M059J (cell line): ENCODE measurements at places on chromosomes 1 and 21.

- no peak for DNase-seq
Measured at GRCh38 chr1:203722909-203723308, 42.1 kb upstream of the LAX1 start.

DNA sequence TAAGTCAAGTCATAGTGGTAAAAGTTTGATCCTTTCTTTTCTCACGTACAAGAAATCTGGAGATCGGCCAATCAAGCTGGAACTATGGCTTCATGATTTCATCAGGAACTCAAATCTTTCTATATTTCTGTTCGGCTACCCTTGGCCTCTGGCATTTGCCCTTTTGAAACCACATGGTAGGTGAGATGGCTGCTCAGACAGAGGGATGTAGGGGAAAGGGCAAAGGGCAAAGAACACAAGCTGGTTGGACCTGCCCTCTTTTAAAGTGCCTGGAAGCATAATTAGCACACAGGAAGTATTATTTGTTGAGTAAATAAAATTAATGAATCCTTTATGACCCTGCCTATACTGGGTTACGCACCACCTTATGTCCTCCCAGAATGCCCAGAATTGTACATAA, 11.5 kb upstream of the RGS1 start:
- DNase-seq, result no peak

DNA sequence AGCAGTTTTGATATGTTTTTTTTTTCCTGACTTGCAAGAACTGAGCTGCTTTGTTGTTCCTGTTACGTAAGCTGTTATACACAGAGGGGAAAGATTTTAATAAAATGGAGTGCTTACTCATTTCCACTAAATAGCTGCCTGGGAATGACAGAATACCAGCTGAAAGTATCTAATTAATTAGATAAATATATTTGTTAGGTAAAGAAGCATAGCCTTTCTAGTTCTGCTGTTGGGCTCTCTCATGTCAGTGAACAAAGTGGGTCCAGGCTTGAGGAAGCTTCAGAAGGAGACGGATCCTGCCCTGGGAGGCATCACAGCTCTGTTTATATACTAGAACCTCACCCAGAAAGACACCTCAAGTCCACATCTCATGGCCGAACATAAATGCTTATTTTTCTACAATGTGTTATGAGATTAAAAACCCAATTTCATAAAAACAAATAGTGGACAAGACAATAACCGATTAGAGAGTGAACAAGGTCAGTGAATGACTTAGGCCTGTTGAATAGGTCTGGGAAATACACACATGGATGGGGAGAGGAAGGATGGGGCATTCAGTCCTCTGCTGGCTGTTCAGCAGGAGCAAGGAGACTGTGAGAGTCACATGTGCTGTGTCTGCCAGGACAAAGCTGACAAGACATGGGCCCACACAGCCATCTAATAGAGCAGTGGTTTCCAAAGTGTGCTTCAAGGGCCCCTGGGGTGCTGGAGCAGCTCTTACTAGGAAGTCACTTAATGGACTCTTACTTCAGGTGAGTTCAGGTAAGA, 20.6 kb downstream of the TRAF5 start:
- DNase-seq, result no peak

GRCh38 chr1:14661222-14661621, 62.7 kb downstream of the KAZN start:
- no peak for DNase-seq

- no peak for DNase-seq
Measured at GRCh38 chr1:32431736-32432400, 33.0 kb upstream of the ZBTB8B start.

DNA sequence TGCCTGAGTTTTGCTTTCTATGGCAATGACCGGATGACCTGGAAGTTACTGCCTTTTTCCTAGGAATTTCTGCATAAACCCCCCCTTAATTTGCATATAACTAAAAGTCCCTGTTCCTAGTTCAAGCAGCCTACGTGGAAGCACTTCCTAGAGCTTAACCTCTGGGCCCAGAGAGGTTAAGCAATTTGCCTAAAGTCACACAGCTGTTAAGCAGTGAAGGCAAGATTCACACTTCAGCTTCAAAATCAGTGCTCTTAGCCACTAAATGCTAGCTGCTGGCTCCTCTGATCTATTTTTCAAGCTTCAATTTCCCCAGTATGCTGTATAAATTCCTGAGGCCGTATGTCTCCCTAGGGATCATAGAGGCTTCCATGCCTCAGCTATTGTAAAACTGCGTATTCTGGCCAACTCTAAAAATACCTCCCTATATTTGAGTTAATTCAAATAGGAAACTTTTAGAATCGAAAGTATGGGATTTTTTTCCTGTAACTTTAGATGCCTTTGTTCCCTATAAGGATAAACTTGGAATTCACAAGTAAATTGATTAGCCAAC, 53.1 kb upstream of the CD5L start:
- DNase-seq, result no peak

- DNase-seq, result peak; percentile 81
Measured at GRCh38 chr1:23673086-23673813, 18.4 kb upstream of the RPL11 start.

GRCh38 chr1:195951313-195951712, 656.9 kb downstream of the KCNT2 start:
- DNase-seq, result peak; percentile 9
